ENCODE measurements at places on chromosomes 12 and 14.
A peak's percentile ranks its signal among the peaks of the same experiment; 100 is the strongest.

DNA sequence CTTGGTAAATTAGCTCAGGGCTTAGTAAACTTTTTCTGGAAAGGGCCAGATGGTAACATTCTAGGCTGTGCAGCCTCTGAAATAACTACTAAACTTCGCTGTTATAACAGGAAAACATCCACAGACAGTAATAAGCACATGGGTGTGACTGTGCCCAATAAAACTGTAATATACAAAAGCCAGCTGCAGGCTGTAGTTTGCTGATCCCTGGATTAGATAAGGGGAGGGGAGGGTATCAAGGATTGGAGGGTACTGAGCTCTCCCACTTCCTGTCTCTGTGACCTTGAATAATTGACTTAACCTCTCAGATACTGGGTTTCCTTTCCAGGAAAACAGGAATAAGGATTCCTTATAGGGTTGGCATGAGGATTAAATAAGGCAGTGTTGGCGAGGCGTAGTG, 81.2 kb downstream of the CCDC60 start:
- no peak for DNase-seq

DNA sequence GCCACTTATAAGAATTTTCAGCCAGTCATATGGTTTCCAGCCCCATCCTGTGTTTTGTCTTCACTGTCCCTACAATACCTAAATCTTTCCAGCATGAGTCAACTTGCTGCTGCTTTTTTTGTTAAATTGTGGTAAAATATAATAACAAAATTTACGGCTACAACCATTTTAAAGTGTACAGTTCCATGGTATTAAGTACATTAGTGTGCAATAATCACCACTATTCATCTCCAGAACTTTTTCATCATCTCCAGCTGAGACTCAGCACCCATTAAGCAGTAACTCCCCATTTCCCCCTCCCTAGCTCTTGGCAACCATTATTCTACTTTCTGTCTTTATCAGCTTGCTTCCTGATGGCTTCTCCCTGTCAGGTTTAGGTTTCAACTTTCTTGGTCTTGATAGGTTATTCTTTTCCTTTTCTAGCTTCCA, 39.1 kb downstream of the FRS2 start:
- DNase-seq, result no peak

DNA sequence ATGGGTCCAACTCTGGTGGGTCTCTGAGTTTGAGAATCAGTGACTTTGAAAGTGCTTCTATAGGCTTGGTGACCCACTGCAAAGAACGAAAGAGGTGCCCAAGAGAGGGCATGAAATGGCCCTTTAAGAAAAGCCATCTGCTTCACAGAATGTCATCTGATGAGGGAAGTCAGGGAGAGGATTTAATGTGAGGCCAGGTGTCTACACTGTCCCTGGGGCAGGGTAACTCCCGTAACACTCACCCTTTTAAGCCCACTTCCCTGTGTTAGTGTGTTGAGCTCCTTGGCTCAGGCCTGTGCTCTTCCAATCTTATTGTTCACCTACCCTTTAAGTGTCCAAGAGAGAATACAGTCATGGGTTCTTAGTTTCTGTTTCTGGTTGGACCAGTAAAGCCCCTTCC, 16.4 kb upstream of the SRSF5 start:
- no peak for DNase-seq

DNA sequence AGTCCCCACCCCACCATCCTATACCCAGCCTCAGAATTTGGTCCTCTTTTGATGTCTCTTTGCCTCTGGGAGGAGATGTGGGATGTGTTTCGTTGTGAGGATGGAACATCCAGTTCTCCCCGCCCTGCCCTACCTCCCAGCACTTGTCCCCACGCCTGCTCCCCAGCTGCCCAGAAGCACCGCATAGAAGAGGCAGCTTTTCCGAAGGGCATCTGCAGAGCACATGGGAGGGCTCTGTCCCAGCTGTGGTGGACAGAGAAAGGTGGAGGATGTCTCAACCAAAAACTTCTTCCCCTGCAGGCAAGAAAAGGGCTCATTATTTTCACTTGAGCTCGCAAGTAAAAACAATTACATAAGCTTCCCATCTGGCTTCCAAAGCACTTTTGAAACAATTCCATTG, 302.6 kb downstream of the PCNX1 start:
- DNase-seq, result no peak

DNA sequence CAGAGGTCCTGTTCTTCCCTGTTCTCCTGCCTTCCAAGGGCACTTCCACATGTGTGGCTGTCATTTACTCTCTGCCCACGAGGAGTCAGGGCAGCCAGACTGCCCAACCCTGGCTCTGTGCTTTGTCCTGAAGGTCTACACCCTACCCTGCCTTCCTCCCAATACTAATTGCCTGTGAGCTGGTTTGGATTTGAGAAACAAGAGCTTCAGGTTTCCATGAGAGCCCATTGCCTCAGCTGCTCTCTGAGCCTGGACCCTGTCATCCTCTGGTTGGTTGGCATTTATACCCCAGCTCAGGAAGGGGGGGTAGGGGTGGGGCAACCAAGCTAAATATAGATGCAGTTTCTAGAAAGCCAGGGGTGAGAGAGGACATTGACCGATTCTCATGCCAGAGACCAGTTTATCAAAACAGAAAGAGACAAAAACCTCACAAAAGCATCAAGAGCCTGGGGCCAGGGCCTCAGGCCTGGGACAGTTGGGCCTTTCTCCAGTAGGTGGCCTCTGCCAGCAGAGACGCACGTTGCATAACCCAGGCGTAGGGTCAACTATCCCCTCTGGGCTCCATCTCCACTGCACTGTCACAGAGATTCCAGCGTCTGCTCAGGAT, 34.5 kb downstream of the VDR start:
- DNase-seq, result peak; percentile 83
